ENCODE measurements at places on chromosomes 5 and 9.

DNA sequence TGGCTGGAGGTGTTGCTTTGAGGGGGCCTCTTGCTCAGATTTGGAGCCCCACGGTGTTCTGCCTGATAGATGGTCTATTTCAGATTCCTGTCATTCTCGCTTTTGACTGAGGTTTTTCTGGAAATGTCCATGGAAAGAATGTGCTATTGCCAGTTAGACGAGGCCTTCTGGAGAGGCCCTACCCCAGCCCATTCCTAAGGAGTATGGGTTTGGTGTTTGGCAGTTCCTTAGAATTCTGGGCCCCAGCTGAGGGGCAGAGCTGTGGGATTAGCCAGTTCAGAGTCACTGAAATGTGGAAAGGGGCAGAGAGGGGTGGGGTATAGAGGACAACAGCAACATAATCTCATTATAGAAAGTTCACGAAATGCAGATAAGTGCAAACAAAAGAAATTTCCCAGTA is 50.5 kb downstream of the GALNT10 start:
- DNase-seq, result no peak

DNA sequence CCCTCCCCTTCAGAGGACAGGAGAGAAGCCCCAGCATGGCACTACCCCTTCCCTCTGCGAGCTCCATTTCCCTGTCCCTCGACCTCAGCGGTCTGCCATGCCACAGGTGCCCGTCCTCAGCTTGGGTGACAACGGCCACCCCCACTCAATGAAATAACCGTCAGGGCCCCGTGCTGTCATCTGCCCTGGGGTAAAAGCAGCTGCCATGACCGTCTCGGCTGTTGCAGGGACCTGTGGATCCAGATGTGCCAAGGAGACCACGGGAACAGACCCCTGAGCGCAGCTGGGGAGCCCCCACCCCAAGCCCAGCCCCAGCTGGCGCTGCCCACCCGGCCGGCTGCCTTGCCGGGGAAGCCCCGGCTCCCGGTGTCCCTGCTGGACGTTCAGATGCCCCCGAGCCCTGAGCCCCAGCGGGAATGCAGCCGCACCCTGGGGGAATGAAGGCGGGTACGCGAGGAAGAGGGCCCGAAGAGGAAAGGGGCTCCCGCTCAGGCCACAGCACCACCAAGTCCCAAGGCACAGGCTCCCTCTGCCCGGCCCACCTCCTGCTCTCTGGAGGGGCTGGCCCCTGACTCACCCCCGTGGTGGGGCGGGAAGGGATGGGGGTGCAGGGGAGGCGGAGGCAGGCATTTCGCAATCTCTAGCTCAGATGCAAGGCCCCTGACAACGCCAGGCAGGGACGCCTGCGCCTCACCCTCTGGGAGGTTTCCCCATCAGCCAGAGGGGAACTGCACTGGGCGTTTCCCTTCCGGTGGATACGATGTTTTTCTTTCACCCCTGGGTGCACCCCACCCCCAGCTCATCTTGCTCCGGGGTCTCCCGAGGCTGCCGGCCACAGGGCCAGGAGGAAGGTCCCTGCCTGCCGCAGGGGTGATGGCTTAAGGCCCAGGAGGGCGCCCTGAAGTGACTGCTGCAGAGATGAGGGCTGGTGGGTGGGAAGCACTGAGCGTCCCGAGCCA is 49.2 kb downstream of the NACC2 start:
- peak; percentile 68 for DNase-seq

DNA sequence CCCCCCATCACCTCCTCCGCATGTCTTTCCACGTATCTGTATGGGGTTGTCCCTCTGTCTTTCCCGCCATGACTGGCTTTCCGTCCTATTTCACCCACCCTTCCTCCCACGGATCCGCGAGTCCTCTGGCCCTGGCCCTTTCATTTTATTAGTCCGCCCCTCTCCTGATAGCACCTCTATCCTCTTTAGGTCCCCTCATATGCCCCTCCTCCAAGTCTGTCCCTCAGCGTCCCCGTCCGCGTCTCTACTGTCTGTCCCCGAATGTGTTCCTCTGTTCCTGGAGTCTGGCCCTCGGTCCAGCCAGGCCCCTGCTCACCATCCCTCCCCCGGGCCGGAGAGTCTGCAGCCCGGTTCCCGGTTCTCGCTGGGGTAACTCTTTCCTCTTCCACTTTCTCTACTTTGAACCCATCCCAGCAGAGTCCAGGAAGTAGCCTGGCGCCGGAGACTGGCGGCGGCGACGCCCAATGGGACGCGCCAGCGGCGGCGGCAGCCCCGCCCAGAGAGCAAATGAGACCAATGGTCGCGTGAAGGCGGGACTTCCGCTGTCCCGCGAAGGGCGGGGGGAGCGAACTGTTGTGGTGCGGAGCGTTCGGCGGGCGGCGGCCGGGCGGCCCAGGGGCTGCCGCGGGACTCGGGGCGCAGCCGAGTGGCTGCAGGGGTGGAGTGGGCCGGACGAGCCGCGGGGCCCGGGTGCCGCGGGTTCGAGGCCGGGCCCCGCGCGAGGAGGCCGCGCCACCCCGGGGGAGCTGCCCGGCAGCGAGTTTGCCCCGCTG is at the start of gene SAP30L:
Gene SAP30L (plus strand): TSS at position 576 of the 773 bp plus-strand sequence. CDS start 608 bp downstream, outside the sequence.
- peak; percentile 97 for DNase-seq

- DNase-seq, result no peak
These were observed 46.4 kb upstream of the ZNF462 start for GRCh38 chr9:106816524-106816923.

DNA sequence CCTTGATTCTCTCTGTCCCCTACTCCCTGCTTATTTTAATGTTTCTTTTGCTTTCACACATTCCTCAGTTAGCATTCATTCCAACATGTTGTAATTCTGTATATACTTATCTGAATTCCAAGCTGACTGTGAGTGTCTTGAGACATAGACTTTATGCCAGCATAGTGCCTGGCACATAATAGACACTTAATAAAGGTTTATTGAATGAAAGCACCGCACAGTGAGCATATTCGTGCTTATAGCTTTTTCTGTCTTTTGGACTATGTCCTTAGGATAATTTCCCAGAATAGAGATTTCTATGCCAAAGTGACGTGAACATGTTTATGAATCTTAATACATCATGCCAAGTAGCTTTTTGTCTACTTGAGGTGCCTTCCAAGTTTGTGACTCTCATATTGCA is 174.6 kb downstream of the CD180 start:
- no peak for DNase-seq

DNA sequence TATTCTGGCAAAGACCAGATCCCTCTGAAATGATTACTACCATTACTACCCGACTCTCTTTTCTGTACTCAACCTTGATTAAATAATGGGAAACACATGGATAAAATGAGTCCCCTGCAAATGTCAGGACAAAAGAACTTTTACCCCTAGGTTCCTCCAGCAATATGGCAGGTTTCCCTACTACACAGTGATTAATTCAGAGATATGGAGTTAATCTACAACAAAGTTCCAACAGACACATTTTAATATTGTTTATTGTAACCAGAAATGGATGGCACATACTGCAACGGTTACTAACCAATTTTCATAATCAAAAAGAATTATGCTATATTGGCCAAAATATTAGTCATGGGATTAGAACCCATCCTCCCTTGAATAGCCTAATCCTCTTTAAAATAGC is 294.8 kb downstream of the ATPSCKMT start:
- no peak for DNase-seq

DNA sequence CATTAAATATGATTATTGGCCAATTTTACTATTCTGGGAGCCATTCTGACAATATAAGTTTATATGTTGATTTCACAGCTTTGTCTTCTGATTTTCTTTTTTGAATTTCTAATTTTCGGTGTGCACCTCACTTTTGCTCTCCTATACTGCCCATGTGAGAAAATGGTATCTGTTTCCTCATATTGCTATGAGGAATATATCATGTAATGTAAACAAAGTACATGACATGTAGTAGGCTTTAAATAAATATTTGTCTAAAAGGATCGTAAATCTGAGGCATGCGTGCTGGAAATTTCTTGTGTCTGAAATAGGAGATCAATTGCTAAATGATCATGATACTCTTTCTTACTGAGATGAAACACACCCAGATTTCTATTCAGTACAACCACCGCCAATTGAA is 119.9 kb downstream of the ZDHHC21 start:
- no peak for DNase-seq

GRCh38 chr5:14523243-14524034 is 58.2 kb upstream of the OTULINL start:
- DNase-seq, result no peak

- DNase-seq, result peak; percentile 12
These were observed 182.7 kb downstream of the PAPPA start for GRCh38 chr9:116336133-116336862.

DNA sequence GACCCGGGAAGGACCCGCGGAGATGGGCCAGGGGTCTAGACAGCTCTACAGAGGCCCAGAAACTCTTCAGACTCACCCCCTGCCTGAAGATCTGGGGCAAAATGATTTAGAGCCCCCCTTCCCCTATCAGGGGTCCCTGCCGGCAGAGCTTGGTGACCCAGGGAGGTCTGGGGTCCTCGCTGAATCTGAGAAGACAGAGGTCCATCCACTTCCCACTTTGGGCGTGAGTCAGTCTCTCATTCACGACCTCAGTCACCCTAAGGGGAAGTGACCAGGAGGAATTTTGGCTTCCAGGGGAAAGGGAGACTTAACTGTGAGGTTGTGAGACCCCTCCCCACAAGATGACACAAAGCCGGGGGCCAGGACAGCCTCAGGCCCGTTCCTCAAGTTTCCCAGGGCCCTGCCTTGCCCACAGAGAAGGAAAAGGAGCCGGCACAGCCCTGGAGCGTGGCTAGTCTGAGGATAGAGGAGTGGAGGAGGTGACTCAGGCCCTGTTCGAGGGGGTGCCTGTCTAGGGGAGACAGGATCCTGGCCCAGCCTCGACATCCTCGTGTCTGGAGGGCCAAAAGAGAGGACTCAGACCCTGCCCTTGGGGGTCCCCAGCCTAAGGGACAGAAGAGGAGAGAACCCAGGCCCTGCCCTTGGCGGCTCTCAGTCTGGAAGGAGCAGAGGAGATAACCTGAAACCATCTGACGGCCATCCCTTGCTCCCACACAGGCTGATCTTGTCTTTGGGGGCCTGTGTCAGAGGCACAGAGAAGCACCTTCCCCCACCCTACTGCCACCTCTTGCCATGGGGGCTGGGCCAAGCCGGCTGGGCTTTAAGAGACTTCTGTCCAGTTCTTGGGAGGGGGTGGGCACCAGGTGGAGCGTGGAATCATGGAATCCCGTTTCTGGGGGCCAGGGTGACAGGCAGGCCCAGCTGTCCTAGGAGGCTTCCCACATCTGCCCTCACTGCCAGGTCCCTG is 889 bp downstream of the PDLIM4 start:
- no peak for DNase-seq

DNA sequence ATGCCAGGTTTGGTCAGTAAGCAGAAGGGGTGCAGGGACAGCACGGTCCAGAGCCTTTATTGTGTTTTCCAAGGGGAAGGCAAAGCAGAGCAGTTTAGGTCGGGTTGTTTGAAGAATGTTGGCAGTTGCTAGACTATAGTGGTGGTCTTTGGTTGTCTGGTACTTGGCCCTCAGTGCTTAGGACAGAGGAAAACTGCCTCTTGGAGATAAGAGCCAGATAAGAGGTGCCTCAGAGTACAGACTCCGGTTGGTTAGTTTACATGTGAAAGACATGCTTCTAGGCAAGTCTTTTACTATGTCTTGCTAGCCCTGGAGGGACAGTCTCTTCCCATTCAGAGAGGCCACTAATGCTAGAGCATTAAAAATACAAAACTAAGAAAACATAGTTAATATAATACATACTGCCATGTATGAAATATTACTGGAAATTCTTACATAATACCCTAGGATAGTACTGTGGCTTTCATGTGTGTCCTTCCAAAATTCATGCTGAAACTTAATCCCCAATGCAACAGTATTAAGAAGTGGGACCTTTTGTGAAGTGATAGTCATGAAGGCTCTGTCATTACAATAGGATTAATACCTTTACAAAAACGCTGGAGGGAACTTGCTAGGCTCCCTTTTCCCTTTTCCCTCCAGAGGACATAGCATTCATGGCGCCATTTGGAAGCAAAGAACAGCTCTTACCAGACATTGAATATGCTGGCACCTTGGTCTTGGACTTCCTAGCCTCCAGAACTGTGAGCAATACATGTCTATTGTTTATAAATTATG is 280.4 kb downstream of the TMEM167A start:
- peak; percentile 35 for DNase-seq

DNA sequence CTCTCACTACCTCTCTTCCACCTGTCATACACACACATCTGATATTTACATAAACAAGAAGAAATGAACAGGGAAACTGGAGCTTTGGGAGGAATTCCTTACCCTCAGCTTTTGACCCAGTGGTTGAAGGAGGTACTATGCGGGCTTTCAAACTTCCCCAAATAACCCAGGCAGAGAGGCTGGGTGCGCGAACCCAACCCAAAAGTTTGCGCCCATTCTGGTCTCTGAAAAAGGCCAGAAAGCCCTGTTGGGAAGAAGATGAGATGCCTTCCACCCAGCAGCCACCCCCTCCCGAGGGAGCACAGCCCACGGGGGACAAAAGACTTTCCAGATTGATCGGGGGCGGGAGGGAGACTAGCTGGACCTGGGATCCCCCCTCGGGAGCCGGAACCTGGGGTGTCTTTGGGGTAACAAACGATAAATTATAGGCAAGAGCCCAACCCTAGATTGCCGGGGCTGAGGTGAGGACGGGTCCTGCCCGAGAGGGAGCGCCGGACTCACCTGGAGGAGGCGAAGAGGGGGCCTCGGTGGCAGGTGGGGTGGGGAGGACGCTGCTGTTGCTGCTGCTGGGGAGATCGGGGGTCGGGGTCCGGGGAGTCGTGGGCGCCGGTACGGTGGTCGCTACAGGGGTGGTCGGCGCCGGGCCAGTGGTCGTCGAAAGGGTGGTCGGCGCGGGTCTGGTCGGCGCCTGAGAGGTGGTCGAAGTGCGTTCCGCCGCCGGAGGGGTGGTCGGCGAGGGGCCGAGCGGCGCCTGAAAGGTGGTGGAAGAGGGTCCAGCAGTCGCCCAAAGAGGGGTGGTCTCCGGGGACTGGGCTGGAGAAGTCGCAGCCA is 798 bp downstream of the MEGF9 start:
- DNase-seq, result peak; percentile 66

GRCh38 chr5:124289130-124289529 is 457.3 kb downstream of the ZNF608 start:
- DNase-seq, result no peak

DNA sequence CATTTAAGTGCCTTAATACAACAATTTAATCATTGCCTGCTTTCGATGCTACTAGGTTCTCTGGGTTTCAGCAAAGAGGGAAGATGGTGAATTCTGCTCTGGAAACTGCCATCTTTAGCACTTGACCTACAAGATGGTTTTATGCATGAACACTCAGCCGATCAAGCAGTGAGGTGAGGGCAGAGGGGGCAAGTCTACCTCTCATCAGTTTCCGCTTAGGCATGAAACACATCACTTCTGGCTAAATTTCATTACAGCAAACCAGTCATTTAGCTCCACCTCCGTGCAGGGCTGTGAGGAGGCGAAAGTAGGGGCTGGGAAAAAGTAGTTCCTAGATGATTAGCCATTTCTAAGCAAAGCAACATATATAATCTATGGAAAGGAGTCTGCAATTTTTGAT is 1018.0 kb downstream of the CDH18 start:
- no peak for DNase-seq

GRCh38 chr5:11619339-11620024 is 284.8 kb downstream of the CTNND2 start:
- peak; percentile 47 for DNase-seq

- DNase-seq, result no peak
These were observed 245.1 kb downstream of the MAST4 start for GRCh38 chr5:66841264-66841663.

- no peak for DNase-seq
These were observed 601.9 kb downstream of the SEMA5A start for GRCh38 chr5:8944005-8944404.

- DNase-seq, result no peak
These were observed 20.8 kb upstream of the SLC6A3 start for GRCh38 chr5:1465966-1466471.

All from hematopoietic multipotent progenitor cell treated with erythropoietin and hydrocortisone succinate and interleukin-3 and kit ligand, for 4 days (in vitro differentiated cells).